ENCODE measurements at places on chromosomes 4 and X. TPM values are rescaled to one million over a fixed set of nuclear protein-coding genes. Genes with fewer than 3 reads are reported as not detected.

GRCh38 chr4:179678093-179678814 lies 2236.0 kb upstream of the AGA start:
- no peak for DNase-seq

- DNase-seq: no peak
These were observed 55.5 kb downstream of the WFS1 start for GRCh38 chr4:6324999-6325787.

GRCh38 chr4:177511611-177512010 lies 69.4 kb upstream of the AGA start:
- no peak for DNase-seq

DNA sequence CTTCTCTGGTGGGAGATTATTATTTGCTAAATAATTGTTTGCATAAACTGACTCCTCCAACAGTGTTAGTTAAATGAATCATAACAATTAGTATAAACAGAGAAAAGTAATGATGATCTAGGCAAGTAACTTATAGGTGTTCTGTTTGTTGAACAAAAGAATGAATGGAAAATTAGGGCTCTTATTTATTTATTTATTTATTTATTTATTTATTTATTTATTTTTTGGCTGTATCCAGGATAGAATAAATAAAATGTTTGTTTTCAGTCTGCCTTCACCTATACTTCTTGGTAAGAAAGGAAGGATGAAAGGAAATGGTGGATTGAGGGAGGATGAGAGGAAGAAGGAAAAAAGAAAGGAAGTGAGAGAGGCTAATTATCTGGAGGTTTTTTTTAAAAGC lies 561.6 kb upstream of the MAGEB2 start:
- DNase-seq: no peak

DNA sequence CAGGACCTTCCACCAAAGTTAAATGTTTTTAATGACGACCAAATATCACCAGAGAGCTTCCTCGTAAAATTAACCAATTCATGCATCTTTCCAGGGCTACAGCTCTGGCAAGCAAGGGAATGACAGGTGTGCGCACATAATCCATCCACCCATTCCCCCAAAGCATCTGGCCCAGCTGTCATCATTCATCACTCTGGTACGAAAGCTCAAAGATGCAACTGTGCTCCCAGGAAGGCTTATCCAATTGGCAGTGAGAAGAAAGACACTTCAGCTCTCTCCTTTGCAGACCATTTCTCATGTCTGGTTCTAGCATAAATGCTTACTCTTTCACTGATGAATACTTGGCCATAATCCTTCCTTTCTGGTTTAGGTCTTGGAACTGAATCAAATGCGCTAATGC lies 139.2 kb downstream of the NSUN7 start:
- DNase-seq: no peak

GRCh38 chr4:97582890-97583289 lies 560.4 kb downstream of the STPG2 start:
- DNase-seq: no peak

GRCh38 chr4:177191586-177191985 lies 118.1 kb upstream of the NEIL3 start:
- no peak for DNase-seq

DNA sequence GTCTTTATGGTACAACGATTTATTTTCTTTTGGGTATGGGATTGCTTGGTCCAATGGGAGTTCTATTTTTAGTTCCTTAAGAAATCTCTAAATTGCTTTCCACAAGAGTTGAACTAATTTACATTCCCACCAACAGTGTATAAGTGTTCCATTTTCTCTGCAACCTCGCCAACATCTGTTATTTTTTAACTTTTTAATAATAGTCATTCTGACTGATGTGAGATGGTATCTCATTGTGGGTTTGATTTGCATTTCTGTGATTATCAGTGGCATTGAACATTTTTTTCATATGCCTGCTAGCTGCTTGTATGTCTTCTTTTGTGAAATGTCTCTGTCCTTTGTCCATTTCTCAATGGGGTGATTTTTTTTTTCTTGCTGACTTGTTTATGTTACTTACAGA lies 42.8 kb downstream of the UCHL1 start:
- no peak for DNase-seq

DNA sequence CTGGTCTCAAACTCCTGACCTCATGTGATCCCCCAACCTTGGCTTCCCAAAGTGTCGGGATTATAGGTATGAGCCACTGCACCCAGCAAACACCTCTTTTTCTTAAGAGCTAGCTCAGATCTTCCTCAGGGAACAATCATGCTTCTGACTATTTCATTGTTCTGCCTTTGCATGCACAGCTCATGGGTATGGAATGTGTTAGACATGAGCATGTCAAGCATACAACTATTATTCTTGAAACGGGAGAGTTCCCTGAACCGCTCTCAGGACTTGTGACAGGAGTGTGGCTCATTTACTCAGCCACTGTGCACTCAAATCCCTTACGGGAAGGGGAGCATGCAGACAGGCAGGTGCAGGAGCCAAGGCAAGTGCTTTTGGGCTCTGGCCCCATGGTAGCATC lies 231.7 kb upstream of the TAPT1 start:
- DNase-seq: no peak

GRCh38 chrX:71053217-71053621 lies 14.9 kb downstream of the SNX12 start:
- DNase-seq: no peak

GRCh38 chr4:48157271-48157670 lies 23.2 kb upstream of the TXK start:
- no peak for DNase-seq

- no peak for DNase-seq
These were observed 304.6 kb downstream of the ARAP2 start for GRCh38 chr4:35939751-35940150.

- DNase-seq: no peak
These were observed 7.4 kb upstream of the LOC101059915 start for GRCh38 chrX:71659959-71660358.

DNA sequence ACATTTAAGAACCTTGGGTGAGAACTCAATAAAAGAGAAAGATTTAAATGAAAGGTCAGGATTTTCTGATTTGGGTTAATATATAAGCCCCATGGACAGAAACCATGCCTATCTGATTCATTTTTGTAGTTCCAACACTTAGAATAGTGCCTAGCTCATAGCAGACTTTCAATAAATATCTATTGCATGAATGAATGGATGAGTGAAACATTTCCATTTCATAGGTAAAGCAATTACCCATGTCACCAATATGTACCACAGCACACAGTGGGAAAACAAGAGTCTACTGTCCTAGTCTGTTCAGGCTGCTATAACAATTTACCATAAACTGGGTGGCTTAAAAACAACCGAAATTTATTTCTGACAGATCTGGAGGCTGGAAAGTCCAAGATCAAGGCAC lies 63.9 kb upstream of the PTPN13 start:
- no peak for DNase-seq

- no peak for DNase-seq
These were observed 57.7 kb downstream of the MRPL1 start for GRCh38 chr4:77920371-77920770.

DNA sequence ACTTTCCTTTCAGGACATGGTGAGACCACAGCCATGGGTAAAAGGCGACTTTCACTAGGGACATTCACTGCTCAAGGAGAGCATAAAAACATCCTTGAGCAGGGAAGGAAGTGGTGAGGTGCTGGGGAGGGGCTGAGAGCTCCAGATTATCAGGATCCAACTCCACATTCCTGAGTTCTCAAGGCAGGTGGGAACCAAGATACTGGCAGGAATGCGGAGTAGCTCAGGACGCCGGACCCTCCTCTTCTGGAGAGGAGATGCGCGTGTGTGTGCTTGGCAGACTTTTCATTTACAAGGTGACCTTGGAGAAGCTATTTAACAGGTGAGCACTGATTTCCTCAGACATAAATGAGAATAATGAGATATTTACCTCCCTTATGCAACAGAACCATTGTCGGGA lies 41.3 kb upstream of the TXK start:
- DNase-seq: no peak

GRCh38 chrX:1904663-1905218 lies 289.9 kb downstream of the ASMT start:
- DNase-seq: no peak

- DNase-seq: no peak
These were observed 30.9 kb upstream of the ELOVL6 start for GRCh38 chr4:110229266-110229665.

DNA sequence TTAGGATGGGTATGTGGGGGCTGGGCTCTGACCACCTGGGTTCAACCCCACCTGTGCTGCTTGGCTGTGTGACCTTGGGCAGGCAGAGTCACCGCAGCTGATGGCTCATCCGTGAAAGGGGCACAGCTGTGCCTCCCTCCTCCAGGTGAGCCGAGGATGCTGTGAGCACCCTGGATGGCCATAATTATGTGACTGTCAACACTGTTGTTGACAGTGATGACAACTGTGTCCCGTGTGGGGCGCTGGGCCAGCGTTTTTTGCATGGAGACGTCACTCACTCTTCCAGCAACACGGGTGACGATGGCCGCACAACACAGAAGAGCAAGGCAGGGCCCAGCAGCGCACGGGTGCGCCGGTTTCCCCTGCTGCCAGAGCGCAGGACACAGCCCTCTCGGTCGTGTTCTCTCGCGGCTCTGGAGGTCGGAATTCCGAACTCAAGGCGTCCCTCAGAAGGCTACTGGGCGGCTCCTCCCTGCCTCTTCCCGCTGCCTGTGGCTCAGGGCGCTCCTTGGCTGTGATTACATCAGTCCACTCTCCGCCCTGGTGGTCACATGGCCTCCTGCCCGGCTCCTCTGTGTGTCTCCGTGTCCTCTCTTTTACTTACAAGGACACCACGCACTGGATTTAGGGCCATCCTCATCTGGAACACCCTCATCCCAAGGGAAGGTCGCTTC lies 1.3 kb downstream of the SH3TC1 start:
- DNase-seq: no peak

DNA sequence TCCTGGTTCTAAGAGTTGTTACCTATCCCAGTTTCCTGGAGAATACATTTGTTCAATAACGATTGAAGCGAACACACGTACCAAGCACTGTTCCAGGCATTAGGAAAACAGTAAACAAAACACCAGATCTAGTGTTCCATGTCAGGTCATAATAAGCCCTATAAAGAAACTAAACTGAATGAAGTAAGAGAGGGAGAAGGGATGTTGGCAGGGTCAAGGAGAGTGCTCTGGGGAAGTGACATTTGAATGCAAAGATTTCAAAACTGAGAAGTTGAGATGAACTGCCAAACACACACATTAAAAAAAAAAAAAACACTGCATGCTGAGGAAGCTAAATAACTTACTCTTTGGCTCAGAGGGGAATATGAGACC lies 14.4 kb upstream of the ENAM start:
- DNase-seq: no peak

- DNase-seq: no peak
These were observed 248.1 kb downstream of the OPHN1 start for GRCh38 chrX:68185161-68185560.

DNA sequence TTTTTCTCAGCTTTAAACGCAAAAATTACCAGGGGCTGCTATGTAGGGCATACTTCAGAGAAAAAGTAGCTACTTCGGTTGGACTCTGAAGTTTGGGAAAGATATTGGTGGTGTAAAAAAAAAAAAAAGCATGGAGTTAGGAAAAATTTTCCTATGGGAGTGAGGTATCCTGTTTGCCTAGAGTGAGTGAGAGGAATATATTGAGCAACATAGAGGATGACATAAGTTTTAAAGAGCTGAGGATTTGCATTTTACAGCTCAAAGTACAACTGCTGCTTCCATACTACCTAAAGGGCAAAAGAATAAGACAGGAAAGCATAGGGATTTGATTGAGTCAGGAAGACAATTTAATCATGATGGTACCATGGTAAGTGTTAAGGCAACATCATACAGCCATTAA lies 7.3 kb downstream of the GPRASP1 start:
- no peak for DNase-seq

GRCh38 chr4:44221407-44221806 lies 227.2 kb downstream of the KCTD8 start:
- DNase-seq: no peak

- DNase-seq: no peak
These were observed 122.5 kb downstream of the KCNIP4 start for GRCh38 chr4:21826071-21826470.

- no peak for DNase-seq
These were observed 5.6 kb upstream of the TXK start for GRCh38 chr4:48139691-48140090.

DNA sequence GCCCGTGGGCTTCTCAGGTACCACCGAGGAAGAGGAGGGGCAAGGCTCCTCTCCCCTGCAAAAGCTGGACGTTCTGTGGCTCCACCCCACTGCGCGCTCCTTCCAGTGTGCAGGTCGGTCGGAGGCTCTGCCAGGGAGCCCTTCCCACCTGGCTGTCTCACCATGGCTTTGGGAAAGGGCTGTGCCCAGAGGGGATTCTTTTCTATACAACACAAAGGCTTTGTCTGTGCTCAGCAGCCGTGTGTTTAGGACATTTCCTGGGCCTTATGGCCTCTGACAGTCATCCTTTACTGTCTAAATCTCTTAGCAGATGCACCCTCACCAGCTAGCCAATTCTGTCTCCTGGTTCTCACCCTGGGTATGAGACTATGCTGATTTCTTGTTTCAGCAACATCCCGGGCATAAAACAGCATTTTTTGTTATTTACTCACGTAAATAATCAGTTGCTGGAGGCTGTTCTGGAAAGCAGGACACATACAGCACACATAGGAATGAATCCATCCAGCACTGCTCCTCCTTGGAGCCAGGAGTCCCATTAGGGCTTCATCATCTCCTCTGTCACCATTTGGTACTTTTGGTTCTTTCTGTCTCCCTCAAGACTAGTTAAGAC lies 20.4 kb upstream of the ATXN3L start:
- DNase-seq: no peak

DNA sequence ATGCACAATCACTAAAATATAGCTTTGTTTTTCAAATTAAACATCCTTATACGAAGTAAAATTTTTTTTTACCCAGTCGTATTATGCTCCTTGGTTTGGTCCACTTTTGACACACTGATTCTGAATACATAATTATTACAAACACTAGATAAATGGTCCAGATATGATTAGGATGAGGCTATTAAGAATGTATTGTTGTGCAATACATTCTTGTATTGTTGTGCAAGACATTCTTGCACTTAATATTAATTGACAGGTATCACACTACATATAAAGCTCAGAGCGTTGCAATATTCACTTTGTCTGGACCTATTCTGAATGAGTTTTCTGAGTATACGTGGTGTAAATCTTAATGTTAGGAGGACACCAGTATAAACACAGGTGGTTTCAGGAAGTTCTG lies 464.0 kb downstream of the CFAP47 start:
- no peak for DNase-seq

The SEL1L3 gene
- total RNA-seq: 3.3 TPM

The SPATA18 gene
- 2.3 TPM for total RNA-seq

The HELT gene
- total RNA-seq: not detected

The IL2RG gene
- total RNA-seq: 2.3 TPM

The UGT8 gene
- total RNA-seq: 0.32 TPM

The FGF2 gene
- 9.8 TPM for total RNA-seq

The C4orf51 gene
- not detected for total RNA-seq

The SMARCA1 gene
- total RNA-seq: 26.8 TPM

The PLP1 gene
- 2.2 TPM for total RNA-seq

Measured in cardiac septum (tissue), 1 donor.